Esophagus squamous epithelium (tissue), 5 donors: ENCODE measurements at places on chromosomes 11 and 22.

DNA sequence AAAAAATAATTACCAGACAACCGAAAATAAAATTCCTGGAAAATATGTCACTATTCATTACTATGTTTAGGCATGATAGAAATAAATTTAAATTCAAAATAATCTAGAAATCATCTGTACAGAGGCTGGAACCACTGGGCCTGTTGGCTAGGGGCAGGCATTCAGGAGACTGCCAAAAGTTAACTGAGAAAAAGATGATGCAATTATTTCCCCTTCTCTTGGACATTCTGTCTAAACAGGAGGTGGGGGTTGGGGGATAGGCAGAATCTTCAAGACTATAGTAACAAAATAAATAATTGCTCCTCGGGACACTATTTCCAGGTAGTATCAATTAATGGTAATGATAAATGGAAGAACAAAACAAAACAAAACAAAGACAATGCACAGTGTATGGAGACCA, 14.1 kb downstream of the BTBD10 start:
- H3K36me3 ChIP-seq = no peaks in the 10 kb centered on the region
- H3K4me1 ChIP-seq = peaks cover 6% of the 10 kb centered on the region
- H3K4me3 ChIP-seq = no peak overlapping the region
- no peaks in the 10 kb centered on the region for H3K27me3 ChIP-seq
- peak overlapping the region; percentile 19 for H3K27ac ChIP-seq

- H3K27ac ChIP-seq = no peak overlapping the region
- H3K4me3 ChIP-seq = no peak overlapping the region
- H3K4me1 ChIP-seq = no peaks in the 10 kb centered on the region
- DNase-seq = no peak
- H3K36me3 ChIP-seq = no peaks in the 10 kb centered on the region
Measured at GRCh38 chr11:134815404-134815803, 403.4 kb upstream of the B3GAT1 start.

DNA sequence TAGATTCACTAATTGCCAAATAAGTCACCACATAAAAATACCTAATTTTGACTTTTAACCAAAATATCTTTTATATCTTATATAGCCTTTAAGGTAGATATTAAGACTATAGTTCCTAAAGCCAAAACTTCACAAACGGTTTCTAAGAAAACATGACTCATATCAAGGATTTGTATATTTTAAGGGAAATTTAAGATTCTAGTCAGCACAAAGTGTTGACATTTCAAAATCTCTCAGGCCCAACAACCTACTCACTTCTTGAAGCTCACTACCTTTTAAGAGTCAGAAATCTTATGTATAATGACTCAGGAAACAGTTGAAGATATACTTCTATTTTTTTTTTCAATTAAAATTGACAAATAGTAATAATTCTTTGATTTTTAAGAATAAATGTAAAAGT, 221.9 kb downstream of the SBF2 start:
- H3K4me3 ChIP-seq = no peak overlapping the region
- no peaks in the 10 kb centered on the region for H3K4me1 ChIP-seq
- H3K27ac ChIP-seq = no peak overlapping the region
- no peaks in the 10 kb centered on the region for H3K36me3 ChIP-seq
- no peaks in the 10 kb centered on the region for H3K27me3 ChIP-seq

- H3K27me3 ChIP-seq = no peaks in the 10 kb centered on the region
- peak overlapping the region; percentile 86 for H3K27ac ChIP-seq
- H3K4me1 ChIP-seq = peaks cover 45% of the 10 kb centered on the region
- no peak for DNase-seq
Measured at GRCh38 chr22:42699976-42700352, 20.7 kb downstream of the A4GALT start.

GRCh38 chr11:22640862-22641261, 15.2 kb upstream of the FANCF start:
- H3K36me3 ChIP-seq = no peaks in the 10 kb centered on the region
- DNase-seq = no peak
- H3K27me3 ChIP-seq = no peaks in the 10 kb centered on the region
- no peak overlapping the region for H3K4me3 ChIP-seq
- H3K27ac ChIP-seq = no peak overlapping the region
- no peaks in the 10 kb centered on the region for H3K4me1 ChIP-seq

DNA sequence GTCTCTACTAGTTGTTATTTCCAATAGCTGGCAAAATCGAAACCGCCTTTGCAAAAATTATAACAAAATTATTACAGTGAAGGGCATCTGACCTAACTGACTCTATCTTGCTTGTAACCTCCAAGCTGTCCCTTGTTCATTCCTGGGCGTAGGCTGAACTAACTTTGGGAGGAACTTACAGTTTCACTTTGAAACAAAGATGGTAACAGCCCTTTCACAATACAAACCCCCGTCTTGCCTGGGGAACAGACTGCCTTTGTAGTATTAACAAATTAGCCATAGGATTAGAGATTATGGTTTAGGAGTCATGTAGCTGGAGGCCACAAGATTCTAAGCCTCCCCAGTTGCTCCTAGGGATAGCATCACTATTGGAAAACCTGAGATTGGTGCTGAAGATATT, 131.6 kb upstream of the HSD17B12 start:
- no peaks in the 10 kb centered on the region for H3K4me1 ChIP-seq
- peaks cover 86% of the 10 kb centered on the region for H3K27me3 ChIP-seq
- H3K4me3 ChIP-seq = no peak overlapping the region
